CD4-positive, alpha-beta T cell treated with Interleukin-17A for 1 hour (primary cell): ENCODE measurements at places on chromosomes 1 and 21.

- no peak for DNase-seq
Measured at GRCh38 chr1:20123722-20124455, 4.6 kb upstream of the PLA2G2D start.

- no peak for DNase-seq
Measured at GRCh38 chr1:242524571-242525359, at the start of gene PLD5. TSS of gene PLD5 (minus strand) at chr1:242524697.

- DNase-seq, result no peak
Measured at GRCh38 chr1:25199819-25200620, 32.3 kb downstream of the SYF2 start.

- no peak for DNase-seq
Measured at GRCh38 chr1:31783846-31784245, 19.7 kb upstream of the ADGRB2 start.

GRCh38 chr1:18592368-18592767 is 38.3 kb upstream of the PAX7 start:
- DNase-seq, result no peak

- no peak for DNase-seq
Measured at GRCh38 chr1:203517426-203518110, 23.6 kb downstream of the OPTC start.

- DNase-seq, result no peak
Measured at GRCh38 chr21:33015756-33016155, 10.0 kb upstream of the OLIG2 start.

- no peak for DNase-seq
Measured at GRCh38 chr1:67285780-67286488, 21.7 kb upstream of the IL12RB2 start.

DNA sequence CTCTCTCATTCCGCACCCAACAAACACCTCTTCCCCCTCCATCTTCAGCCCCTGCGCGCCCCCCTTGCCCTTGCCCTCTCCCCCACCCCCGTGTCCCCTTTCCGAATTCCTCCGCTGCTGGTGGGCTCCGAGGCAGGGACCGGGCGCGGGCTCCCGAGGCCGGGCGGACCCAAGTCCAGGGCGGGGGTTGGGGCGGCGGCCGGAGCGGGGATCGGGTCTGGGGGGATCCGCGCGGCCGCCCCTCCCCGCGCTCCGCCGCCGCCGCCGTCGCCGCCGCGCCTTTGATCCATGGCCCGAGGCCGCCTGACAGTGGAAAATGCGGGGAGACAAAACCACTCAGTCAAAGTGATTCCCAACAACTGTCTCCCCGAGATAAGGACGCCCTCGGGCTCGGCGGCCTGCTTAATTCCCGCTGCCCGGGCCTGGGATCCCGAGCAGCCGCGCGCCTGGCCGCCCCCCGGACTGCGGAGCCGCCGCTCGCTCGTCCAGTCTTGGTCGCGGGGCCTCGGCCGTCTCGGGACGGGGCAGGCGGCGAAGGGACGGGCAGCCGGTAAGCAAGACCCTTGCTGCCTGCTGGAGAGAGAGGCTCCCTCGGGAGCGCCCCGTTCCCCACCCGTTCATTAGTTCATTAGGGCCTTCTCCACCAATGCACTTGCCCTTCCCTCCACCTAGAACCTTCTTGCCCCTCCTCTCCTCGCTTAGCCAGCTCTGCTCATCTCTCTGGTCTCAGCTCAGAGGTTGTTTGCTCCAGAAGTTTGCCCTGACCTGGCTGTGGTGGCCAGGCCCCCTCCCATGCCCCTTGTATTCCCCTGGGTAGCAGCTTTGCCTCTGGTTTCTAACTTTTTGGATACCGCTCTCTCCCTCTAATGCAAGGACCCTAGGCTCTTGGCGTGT is 86.4 kb downstream of the PAX7 start:
- no peak for DNase-seq

GRCh38 chr1:116514708-116515525 is 55.9 kb downstream of the CD58 start:
- DNase-seq, result peak; percentile 80
